Astrocyte of the hippocampus (primary cell): ENCODE measurements at places on chromosomes 3 and 15.

GRCh38 chr3:123129532-123129931 lies 62.7 kb downstream of the PDIA5 start:
- DNase-seq, result no peak

GRCh38 chr3:78737988-78738387 lies 1029.8 kb downstream of the ROBO1 start:
- peak; percentile 21 for DNase-seq

DNA sequence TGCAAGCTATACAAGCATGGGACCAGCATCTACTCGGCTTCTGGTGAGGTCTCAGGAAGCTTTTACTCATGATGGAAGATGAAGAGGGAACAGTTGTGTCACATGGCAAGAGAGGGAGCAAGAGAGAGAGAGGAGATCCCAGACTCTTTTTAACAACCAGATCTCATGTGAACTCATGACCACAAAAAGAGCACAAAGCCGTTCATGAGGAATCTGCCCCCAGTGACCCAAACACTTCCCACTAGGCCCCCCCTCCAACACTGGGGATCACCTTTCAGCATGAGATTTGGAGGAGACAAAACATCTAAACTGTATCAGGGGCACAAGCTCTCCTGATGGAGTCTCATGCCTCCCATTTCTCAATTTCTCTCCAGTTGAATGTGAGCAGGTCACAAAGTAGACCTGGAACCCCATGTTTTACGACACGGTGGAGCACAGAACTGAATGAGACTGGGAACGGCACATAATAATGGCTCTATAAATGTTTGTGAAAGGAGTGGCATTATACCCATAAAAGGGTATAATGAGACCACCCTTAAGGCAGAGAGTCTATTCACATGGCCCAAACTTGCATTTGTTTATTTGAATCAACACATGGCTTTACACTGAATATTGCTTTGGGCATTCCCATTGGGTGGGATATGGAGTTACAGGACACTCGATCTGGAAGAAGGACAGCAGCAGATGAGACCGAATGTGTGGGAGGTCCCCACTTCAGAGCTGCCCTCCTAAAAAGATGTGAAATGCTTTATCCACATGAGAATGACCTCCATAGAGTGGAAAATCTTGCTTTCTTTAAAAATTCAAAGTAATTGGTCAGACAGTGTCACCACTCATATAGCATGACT lies 38.8 kb downstream of the IL16 start:
- DNase-seq, result no peak

GRCh38 chr3:134696155-134696554 lies 45.3 kb upstream of the KY start:
- DNase-seq, result no peak

- no peak for DNase-seq
Measured at GRCh38 chr15:101620671-101621070, 31.5 kb downstream of the TM2D3 start.

DNA sequence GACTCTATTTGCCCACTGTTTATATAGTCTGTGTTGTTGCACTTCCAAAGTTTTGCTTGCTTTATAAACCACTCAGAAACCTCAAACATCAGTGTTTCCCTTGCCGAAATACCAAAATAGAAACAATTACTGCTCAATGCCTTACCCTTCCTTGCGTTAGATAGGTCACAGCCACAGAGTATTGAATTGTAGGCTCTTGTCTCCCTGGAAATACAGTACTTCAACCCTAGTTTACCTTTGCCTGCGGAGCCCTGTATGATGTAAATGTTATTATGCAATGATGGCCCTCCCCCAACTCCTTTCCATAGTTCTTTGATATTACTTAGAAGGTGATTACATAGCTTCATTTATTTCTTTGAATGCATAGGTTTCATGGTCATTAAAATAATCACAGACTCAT lies 44.2 kb downstream of the SOX2 start:
- no peak for DNase-seq

DNA sequence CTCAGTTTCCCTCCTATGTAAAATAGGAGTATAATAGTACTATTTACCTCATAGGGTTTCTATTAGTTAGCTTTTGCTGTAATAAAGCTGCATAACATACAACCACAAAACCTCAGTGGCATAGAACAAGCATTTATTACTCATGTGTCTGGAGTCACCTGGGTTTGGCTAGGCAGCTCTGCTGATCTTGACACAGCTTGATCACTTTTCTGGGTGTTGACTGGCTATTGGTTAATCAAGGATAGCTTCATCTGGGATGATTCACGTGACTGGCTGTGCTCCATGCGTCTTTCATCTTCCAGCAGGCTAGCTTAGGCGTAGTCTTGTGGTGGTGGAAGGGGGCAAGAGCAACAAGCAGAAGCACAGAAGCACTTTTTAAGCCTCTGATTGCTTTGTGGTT lies 112.6 kb downstream of the SQOR start:
- no peak for DNase-seq

GRCh38 chr15:86488046-86488445 lies 408.4 kb downstream of the AGBL1 start:
- no peak for DNase-seq

GRCh38 chr3:59320080-59320479 lies 270.3 kb upstream of the CFAP20DC start:
- no peak for DNase-seq

DNA sequence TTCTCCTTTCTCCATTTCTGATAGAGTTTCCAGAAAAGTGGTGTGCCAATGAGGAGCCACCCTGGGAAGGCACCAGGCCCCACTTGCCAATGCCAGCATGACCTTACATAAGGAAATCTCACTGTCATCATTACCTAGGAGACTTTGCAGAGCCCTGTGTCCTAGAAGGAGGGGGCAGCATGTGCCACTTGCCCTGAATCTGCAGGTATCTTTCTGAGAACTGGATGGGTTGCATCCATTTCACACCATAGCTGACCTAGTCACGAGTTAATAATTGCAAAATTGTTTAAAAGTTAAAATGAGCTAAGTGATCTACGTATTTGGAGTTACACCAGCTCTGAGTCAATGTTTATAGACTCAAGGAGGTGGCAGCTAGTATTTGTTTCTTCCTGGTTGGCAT lies 14.3 kb downstream of the CA12 start:
- no peak for DNase-seq

DNA sequence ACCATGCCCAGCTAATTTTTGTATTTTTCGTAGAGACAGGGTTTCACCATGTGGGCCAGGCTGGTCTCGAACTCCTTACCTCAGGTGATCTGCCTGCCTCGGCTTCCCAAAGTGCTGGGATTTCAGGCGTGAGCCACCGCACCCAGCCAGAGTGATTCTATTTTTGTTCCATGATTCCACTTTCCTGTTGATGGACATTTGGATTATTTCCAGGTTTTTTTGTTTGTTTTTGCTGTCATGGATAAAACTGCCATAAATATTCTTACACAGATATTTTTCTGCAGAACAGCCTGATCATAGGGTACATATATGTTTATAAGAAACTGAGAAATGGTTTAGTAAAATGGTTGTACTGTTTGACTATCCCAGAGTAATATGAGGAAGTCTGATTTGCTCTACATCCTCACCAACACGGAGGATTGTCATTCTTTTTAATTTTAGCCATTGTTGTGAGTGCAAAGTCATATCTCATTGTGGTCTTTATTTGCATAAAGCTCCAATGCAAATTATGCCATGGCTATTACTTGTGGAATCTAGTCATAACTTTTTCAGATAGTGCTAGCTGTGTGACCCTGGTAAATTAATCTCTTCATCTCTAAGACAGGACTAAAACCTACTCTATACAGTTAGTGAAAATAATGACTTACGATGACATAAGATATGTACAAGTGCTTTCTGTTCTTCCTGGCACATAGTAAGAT lies 42.7 kb downstream of the MAP6D1 start:
- no peak for DNase-seq

- DNase-seq, result no peak
Measured at GRCh38 chr15:58201516-58201915, 63.3 kb downstream of the AQP9 start.

- DNase-seq, result no peak
Measured at GRCh38 chr15:61892140-61892539, 168.1 kb downstream of the VPS13C start.

GRCh38 chr3:112132975-112133448 lies at the start of gene GCSAM:
Gene GCSAM (minus strand): TSS chr3:112133248. CDS start chr3:112133120, 128 bp downstream.
- no peak for DNase-seq

GRCh38 chr3:10722911-10723310 lies 93.1 kb upstream of the SLC6A11 start:
- DNase-seq, result peak; percentile 36

DNA sequence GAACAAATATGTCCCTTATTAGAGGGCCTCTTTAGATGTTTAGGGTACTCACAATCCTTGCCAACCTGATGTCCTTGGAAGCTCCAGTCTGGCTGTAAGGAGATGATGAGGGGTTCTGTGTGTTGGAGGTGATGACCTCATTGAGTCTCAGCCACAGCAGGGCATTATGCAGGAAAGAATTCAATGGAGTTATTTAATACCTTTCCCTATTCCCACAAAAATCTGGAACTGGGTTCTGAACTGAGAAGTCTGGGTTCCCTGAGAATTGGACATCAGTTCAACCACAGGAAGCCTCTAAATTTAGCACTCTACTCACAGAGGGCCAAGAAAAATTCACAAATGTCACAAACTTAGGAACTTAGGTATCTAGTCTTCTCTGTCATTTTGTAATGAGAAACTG lies 36.9 kb downstream of the SLC35A5 start:
- no peak for DNase-seq

- no peak for DNase-seq
Measured at GRCh38 chr15:101394056-101394630, 95.4 kb downstream of the PCSK6 start.

DNA sequence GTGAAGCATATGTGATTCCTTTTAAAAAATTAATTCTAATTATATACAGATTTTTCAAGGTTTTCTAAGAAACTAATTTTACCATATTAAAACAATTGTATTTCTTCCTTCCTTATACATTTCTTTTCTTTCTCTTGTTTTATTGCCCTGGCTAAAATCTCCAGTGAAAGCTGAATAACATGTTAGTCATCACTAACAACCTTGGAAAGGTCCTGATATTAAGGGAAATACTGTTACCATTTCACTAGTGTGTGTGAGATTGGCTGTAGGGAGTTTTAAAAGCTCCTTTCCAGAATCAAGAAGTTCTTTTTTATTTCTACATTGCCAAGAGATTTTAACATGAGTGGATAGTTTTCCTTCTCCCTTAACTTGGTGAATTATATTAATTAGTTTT lies 229.7 kb upstream of the EIF1B start:
- DNase-seq, result peak; percentile 41

GRCh38 chr3:47469616-47470015 lies 6.1 kb downstream of the SCAP start:
- DNase-seq, result no peak

- DNase-seq, result no peak
Measured at GRCh38 chr3:178152031-178152806, 384.0 kb upstream of the KCNMB2 start.

- DNase-seq, result peak; percentile 82
Measured at GRCh38 chr15:38474155-38474757, 20.3 kb downstream of the FAM98B start.

DNA sequence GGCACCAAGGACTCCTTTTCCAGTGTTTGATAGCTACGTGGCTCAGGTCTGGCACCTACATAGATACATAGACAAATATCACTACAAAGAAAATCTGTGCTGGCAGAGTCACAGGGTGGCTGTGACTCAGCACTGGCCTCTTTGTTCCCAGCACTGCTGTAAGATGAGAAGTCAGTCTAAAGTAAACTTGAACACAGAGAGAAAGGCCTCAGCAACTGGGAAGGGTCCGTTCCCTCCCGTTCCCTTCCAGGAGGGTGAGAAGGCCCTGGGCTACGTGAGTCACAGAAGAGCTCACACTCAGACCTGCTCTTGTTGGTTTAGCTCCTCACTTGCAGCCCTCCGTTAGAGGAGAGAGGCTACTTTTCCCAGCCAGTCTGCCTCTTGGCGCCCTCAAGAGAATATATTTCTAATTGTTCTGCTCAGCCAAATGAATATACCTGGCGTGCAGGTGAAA lies 23.1 kb downstream of the ANXA2 start:
- peak; percentile 97 for DNase-seq

DNA sequence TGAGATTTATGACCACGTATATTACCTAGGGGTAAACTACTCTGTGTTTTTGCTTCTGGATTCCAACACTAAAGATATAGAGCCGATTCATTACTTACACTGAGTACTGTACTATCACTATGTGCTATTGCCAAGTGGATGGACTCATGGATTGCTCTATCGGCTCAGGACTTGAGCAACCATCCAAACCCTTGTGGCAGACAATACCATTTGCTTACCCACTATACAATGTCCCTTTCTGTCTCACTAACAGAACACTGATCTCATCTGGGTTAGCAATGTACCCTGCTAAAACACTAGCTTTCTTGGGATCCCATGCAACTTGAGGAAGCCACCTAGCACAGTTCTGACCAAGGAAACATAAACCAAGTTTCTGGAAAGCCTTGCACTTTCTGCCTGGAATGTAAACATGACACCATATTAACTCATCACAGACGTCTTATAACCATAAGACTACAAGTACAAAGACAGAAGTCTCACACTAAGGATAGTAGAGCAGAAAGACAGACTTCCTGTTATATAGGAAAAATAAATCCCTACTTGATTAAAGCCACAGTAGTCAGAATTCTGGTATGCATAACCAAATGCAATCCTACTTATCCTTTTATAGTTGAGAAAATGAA lies 38.6 kb downstream of the HACD2 start:
- DNase-seq, result peak; percentile 11

DNA sequence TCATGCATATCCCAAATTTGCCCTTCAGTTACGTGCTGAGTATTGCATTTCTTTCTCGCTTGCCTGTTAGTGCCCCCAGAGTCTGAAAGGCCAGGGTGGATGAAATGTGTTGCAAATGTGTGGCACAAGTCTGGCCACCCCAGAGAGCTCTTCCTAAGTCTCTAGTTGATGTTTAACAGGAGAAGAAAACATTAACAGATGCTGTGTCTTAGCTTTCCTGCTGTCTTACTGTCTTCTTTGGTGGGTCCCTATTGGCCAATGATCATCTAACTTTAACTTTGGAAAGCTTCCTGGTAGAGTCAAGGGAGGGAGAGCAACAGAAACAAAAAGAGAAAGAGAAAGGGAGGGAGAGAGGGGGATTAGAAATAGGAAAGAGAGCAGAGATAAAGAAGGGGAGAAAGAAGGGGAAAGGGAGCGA lies 76.7 kb upstream of the P3H2 start:
- no peak for DNase-seq

DNA sequence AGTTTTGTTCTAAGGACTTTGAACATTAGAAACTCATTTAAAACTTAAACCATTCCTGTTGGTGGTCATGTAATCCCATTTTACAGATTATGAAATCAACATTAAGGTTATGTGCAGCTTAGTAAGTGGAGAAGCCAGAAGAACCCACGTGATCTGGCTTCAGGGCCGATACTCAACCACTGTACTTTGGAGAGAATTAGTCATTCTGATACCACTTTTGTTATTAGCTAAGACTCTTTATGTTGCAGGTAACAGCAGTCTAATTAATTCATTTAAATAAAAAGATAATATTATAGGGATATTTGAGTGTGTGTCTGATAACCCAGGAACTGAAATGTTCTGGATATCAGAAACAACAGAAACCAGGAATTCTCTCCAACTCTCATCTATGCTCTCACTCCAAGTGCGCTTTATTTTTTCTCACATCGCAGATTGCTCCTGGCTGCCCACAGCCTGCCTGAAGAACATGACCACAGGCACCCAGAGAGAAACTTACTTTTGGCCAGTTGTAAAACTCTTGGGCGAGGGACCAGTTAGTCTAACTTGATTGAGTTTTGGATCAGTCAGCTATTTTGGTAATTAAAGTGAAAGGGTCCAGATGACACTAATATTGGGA lies 25.2 kb downstream of the UBE2E1 start:
- DNase-seq, result no peak

- DNase-seq, result peak; percentile 67
Measured at GRCh38 chr15:45795440-45796069, 160.7 kb downstream of the SQOR start.

GRCh38 chr15:61146931-61147230 lies 82.2 kb downstream of the RORA start:
- DNase-seq, result no peak

GRCh38 chr3:192082730-192083660 lies 622.0 kb downstream of the PYDC2 start:
- DNase-seq, result no peak
